Stimulated activated CD4-positive, alpha-beta T cell treated with anti-CD3 and anti-CD28 coated beads, Interleukin-1b, Interleukin-23, amount 100 ng/mL, for 1 hour (primary cell): ENCODE measurements at places on chromosomes 16 and 17.

DNA sequence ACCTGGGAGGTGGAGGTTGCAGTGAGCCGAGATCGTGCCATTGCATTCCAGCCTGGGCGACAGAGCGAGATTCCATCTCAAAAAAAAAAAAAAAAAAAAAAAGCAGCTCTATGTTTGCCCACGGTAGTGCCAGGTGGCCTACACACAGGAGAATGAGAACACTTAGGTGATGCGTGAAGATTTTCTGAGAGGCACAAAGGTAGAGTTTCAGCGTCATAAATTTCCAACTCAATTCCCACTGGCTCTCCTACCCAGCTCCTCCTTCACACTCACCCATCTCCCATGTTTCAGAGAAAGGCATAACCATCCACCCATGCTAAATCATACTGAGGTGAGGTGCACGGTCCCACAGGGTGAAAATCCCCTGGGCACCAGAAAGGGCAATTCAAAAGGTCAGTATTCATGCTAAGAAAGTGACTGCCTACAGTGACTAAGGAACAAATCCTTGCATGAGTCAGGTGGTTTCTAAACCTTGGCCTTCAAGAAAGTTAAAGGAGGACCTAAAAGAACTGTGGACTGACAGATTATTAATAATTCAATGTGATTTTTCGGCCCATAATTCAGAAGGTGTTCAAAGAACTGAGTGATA is 4.8 kb downstream of the DCAKD start:
- no peak for DNase-seq

DNA sequence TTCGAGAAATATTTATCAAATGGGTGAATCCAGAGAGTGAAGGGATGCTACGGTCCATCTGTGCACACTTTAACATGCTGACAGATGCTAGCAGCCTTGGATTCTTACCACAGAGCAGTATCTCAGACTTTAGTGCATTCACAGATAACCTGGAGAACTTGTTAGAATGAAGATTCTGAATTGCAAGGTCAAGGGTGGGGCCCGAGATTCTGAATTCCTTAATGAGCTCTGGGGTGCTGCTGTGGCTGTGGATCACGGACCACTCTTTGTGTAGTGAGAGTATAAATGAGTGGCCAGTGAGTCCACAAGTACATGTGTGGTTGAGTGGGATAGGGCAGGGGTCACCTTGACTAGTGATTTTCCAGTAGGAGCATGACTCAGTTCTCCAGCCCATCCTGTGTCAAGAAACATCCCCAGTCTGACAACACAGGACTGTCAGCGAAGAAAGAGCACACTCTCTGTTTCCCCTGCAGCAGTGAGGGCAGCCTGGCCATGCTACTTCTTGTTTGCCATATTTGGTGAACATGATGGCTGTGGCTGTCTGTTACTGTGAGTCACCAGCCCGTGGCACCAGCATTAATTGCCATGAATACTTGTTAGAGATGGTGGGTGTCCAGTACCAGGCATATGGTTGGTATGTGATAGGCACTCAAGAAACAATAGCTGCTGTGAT is 13.0 kb upstream of the SALL1 start:
- DNase-seq, result no peak

- no peak for DNase-seq
These were observed 223.3 kb upstream of the KCNJ16 start for GRCh38 chr17:69851736-69852135.

DNA sequence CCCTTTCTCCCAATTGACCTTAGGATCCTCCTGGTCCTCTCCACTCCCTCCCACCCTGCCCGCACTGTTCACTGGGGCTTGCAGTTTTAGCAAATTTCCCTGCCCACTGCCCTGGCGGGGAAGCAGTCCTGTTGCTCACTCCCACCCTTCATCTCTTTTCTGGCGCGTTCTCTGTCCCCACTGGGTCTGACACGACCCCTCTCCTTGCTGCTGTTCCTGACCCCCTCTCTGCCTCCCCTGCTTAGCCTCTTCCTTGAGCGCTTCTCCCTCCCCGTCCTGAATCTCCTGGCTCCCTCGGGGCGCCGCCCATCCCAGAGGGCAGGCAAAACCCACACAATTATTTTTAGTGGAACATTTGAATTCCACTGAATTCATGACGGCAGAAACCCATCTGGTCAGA is 1796.4 kb downstream of the TP53TG3F start:
- no peak for DNase-seq

- no peak for DNase-seq
These were observed 304.4 kb downstream of the SEC14L1 start for GRCh38 chr17:77444984-77445759.

DNA sequence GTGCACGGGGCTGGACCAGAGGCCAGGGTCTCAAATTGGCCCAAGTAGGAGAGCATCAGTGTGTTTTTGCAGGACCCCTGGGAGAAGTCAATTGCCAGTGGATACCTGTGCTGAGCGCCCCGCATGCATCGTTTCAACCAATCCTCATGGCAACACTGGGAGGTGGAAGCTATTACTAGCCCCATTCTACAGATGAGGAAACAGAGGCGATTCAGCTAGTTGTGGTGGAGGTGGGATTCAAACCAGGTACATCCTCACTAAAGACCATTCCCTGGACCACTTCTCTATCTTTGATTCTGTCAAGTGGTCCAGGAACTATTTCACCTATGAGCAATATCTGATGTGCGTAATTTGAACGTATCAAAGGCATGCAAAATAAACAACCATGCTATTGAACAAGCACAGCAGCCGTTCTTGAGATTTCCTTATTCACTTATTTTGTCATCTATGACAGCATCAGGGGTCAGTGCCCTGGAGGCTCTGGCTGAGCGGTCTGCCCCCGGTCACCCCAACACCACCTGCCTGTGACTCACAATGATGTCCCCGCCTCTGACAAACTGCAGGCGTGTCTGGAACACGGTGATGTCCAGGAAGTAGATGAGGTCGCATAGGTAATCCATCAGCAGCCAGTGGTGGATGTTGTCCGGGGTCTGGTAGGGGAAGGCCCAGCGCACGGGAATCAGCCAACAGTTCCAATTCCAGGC is 54.0 kb downstream of the CNGB1 start:
- no peak for DNase-seq

DNA sequence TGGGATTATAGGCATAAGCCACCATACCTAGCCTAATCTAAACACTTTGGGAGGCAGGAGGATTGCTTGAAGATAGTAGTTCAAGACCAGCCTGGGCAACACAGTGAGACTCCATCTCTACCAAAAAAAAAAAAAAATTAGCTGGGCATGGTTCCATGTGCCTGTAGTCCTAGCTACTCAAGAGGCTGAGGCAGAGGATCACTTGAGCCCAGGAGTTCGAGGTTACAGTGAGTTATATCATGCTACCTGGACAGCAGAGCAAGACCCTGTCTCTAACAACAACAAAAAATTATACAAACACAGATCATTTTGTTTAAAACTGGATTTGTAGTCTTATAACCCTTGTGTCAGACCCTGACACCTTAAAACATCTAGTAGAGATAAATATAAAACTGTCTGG is 7.7 kb upstream of the C16orf54 start:
- no peak for DNase-seq

DNA sequence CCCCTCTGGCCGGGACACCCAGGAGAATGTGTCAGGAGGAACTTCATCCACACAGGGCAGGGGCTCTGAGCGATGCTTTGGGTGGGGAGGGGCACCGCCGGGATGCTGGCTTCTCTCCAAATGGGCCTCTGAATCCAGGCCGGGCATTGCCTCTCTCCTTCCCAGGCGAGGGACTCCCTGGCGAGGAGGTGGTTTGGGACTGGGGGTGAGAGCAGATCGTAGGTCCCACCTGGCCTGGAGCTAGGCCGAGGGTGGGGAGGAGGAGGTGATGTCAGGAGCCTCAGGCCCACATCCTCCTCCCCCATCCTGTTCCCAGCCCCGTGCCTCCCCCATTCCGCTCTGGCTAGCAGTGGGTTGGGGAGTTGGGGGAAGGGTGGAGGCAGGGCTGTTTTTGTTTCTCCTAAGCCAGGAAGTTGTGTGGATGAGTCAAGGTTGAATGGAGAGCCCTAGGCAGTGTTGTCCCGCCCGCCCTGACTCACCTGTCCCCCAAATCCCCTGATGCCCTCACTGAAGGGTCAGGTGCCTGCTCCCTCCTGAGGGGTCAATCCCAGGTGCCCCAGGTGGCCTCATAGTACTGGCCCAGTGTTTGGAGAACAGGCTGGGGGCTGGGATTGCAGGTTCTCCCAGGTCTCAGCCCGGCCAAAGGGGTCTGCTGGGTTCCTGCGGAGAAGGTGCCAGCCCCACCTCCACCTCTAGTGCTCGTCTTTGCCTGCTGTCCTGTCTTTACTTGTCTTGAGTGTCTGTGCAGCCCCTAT is 2.8 kb downstream of the GRB7 start:
- no peak for DNase-seq

DNA sequence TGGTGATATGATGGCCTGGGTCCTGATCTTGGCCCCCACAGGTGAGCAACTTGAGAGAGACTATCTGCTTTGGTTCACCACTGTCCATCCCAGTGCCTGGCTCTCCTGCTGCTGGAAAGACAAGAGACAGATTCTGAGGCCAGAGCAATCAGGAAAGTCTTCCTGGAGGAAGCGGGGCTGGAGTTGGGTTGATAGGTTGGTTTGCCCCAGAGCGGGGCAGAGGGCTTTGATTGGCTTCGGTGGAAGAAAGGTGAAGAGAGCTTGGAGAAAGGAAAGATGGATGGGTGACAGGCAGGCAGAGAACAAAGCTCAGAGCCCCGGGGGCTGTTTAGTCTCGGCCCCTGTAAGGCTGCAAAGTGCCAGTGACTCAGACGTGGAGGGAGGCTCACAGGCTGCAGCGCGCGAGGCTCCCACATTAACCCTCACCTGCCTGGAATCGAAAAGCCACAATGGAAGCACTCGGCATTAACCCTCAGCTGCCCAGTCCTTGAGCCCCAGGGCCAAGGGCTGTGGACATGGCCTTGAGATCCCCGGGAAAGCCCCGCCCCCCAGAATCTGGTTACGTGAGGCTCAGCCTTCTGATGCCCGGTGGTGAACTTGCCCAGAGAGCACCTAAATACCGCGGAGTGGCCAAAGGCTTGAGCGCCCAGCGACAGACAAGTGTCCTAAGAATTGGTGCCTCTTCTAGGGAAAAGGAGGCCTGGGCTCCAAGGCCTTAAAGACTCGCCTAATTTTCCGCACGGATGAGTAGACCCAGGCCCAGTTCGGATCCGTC is 996 bp upstream of the CPNE2 start:
- DNase-seq, result no peak

DNA sequence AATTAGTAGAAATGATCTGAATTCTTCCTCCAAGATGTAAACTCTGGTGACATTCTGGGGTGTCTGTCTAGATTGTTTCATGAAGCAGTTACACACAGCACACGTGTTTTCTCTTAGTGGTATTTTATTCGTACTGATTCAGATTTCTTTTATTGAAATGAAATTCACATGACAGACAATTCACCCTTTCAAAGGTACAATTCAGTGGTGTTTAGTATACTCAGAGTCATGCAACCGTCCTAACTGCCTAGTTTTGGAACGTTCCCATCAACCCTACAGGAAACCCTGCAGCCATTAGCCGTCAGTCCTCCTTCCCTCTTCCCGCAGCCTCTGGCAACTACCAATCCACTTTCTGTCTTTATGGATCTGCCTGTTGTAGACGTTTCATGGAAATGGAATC is 8.8 kb downstream of the WFDC1 start:
- DNase-seq, result no peak

GRCh38 chr17:3335876-3336275 is 37.7 kb upstream of the OR3A1 start:
- DNase-seq, result no peak

GRCh38 chr17:7576432-7576937 is 3.0 kb upstream of the CD68 start:
- DNase-seq, result no peak

- DNase-seq, result no peak
These were observed 8.4 kb downstream of the UBALD2 start for GRCh38 chr17:76273445-76274111.

- DNase-seq, result no peak
These were observed 22.9 kb downstream of the CHCT1 start for GRCh38 chr17:60445144-60445543.

GRCh38 chr16:8712589-8713361 is 38.4 kb downstream of the ABAT start:
- no peak for DNase-seq

- DNase-seq, result no peak
These were observed 12.0 kb upstream of the BCAR1 start for GRCh38 chr16:75263291-75263962.

DNA sequence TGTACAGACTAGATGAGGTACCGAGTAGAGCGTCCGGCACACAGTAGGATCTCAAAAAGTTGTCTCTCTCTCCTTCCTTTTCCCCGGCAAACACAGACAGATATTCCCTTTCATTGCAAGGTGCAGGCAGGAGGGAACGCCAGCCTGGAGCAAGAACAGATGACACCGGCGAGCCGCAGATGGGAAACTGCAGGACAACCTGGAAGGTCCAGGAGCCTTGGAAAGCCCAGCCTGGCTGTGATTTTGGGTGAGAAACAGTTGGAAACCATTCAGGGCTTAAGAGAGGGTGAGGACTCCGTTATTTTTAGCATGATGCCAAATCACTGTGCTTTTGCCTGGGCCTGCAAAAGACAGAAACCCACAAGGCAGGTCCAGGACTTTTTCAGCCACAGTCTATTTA is 7.3 kb downstream of the CDH11 start:
- no peak for DNase-seq

DNA sequence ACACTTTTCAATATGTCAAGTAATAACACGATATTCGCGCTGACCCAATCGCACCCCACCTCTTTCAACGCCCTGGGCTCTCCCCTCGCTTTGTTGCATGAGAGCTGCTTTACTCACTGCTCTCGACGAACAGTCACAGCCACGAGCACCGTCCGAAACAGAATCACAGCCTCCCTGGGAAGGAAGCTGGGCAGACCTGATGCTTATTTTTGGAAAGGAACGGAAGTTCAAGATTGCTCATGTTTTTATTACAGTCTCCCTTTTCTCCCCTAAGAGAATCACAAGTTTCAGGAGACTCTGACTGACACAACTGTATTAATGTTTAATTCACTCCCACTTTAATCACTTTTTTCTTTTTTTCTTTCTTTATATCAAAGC is 67.8 kb downstream of the ANKRD11 start:
- no peak for DNase-seq

DNA sequence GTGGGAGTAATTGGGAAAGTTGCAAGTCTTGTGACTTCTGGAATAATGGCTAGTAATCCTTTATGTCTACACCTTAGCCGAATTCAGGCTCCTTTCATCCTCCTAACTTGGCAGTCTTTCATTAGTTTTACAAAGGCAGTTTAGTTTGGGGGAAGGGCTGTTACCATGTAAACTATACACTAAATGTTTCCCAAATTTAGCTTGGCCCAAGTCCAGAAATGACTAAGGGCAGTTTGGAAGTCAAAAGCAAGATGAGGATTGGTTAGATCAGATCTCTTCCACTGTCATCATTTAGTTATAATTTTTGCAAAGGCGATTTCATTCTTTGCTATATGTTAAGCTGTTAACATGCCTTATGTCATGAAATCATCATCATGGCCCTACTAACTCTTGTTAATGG is 115.4 kb upstream of the CACNG3 start:
- no peak for DNase-seq

GRCh38 chr17:6439951-6440350 is 4.3 kb upstream of the PIMREG start:
- no peak for DNase-seq

- DNase-seq, result no peak
These were observed 43.5 kb upstream of the VPS4A start for GRCh38 chr16:69267633-69268032.

- DNase-seq, result peak; percentile 44
These were observed at the start of gene SF3B3 for GRCh38 chr16:70523743-70524398. TSS of gene SF3B3 (plus strand) at chr16:70523816. CDS start at chr16:70526657, 2,841 bp downstream.
